ENCODE measurements at places on chromosomes 1 and 21.

DNA sequence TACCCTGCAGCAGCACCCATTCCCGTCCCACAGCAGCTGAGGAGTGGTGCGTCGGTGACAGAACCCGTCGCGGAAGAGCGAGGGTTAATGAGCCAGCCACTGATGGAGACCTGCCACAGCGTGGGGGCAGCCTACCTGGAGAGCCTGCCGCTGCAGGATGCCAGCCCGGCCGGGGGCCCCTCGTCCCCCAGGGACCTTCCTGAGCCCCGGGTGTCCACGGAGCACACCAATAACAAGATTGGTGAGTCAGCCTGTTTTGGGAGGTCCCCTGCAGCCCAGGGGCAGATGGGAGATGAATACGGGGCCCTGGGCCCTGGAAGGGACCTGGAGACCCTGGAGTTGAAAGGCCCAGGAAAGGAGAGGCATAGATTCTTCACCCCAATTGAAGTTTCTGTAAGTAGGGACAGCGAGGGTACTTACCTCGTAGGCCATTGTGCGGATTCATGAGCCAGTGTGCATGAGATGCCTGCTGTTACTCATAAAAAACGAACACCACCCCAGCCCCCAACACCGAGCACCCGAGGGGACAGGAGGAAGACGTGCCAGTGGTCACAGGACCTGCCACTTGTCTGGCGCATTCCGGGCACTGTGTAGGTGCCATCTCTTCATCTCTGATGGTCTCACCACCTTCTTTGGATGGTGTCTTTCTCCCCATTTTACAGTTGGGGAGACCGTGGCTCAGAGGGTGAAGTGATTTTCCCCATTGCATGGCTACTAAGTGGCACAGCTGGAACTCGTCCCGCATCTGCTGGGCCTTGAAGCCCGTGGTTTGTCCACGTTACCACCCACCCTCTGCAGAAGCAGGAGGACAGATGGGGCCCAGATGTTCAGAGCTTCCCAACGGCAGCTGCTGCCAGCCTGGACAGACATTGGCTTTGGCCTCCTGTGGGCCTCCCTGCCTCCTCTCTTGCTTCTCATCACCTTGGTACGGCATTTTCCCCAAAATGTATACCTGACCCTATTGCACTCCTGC, 28.3 kb upstream of the TNFRSF1B start:
- no peak for DNase-seq

DNA sequence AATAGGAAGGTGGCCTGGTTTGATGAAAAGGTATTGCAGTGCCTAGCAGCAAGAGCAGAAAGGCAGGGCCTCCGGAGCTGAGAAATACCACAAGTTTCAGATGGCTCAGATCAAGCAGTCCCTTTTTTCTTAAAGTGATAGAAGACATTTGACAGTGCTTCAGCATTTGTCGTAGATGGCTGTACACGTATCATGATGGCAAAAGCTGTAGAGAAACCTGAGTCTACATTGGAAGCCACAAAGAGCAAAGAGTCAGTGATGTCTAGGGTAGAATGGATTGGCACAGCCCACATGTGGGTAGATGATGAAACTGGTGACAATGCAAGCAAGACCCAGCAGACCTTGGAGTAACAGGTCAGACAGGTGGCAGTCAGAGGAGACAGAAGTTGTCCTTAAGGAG, 101.3 kb upstream of the ARTN start:
- DNase-seq: no peak

DNA sequence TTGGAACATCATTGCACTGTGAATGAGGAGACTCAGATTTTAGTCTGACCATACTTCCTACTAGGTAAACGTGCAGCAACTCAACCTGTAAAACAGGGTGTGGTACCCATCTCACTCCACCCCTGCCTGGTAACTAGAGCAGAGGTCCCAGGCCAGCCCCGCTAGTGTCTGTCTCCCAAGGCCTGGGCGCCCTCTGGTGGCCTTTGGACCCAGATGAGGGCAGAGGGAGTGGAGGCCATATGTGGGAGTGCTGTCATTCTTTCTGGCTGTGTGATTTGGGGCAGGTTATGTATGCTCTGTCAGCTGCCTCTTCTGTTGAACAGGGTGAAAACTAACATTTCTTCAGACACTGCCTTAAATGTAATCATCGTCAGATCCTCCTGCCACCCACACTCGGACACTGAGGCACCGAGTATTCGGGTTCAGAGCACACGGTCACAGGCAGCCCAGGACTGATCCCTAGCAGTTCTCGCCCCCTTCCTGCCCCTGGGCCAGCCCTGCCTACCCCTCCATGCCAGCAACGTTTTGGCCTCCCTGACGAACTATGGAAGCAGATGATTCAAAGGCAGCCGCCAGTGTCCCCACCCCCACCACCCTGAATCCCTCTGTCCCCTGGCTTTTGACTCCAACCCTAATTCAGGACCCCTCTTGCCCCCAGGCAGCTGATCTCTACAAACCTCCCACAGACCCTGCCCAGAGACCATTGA, 76.0 kb downstream of the CD247 start:
- peak; percentile 91 for DNase-seq

- no peak for DNase-seq
Observed at GRCh38 chr1:107829036-107829770, 135.8 kb downstream of the VAV3 start.

GRCh38 chr1:44678120-44678519, 3.6 kb downstream of the ARMH1 start:
- no peak for DNase-seq

- no peak for DNase-seq
Observed at GRCh38 chr1:230900984-230901383, 32.7 kb upstream of the C1orf198 start.

DNA sequence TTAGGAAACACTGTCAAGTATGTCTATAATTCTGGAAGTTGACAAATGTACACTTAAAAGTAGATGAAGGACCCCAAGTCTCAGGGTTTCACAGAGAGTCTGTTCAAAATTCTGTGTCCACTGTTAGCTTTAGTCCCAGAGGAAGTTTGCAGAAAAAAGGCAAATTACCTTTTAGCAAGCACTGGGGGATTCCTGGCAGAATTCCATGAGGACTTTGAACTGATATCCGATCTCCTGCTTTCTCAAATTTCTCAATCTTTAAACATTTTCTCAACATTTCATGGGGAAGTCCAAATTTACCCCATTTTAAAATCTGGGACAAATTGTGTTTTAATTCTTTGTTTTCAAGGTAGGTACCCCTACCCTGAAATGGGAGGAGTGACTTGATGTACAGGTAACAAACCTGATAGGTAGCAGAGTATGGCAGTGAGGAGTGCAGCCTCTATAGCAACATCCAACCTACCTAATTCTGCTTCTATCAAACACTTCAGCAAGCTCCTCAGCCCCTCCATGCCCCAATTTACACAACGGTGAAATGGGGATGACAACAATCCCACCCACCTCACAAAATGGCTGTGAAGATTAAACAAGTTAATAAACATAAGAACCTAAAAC, 344.9 kb downstream of the OMA1 start:
- no peak for DNase-seq

GRCh38 chr1:235998812-235999211, 66.1 kb downstream of the NID1 start:
- no peak for DNase-seq

- no peak for DNase-seq
Observed at GRCh38 chr1:59276439-59276851, 20.4 kb upstream of the FGGY start.

DNA sequence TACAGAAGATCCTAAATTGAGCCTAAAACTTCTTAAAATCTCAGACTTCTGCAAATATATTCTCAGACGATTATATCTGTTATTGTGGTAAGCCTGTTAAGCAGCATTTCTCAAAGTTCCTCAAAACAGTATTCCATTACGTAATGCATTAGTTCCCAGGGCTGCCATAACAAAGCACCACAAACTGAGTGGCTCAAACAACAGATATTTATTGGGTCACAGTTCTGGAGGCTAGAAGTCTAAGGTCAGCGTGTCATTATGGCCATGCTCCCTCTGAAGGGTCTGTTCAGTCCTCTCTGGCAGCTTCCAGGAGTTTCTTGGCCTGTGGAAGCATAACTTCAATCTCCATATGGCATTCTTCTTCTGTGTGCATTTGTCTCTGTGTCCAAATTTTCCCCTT, 103.5 kb upstream of the ST6GALNAC5 start:
- DNase-seq: no peak

GRCh38 chr1:218459878-218460711, 115.0 kb downstream of the TGFB2 start:
- peak; percentile 83 for DNase-seq

- no peak for DNase-seq
Observed at GRCh38 chr1:242055749-242056320, 56.9 kb upstream of the MAP1LC3C start.

DNA sequence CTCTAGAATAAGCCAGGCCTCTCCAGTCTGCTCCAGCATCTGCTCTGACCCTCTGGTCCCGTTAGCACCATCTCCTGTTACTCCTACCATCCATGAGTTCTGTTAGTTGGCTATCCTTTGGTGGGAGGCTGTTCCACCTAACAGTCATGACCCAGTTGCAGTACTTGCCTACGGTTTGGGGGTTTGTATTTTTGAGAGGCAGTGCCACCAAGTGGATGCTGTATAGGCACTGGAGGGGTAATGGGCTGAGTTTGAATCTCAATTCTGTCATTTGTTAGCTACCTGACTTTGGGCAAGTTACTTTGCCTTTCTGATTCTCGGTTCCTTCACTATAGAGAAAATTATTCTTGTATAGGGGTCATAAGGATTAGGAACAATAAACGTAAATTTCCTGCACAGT, 12.1 kb upstream of the C8B start:
- DNase-seq: no peak

DNA sequence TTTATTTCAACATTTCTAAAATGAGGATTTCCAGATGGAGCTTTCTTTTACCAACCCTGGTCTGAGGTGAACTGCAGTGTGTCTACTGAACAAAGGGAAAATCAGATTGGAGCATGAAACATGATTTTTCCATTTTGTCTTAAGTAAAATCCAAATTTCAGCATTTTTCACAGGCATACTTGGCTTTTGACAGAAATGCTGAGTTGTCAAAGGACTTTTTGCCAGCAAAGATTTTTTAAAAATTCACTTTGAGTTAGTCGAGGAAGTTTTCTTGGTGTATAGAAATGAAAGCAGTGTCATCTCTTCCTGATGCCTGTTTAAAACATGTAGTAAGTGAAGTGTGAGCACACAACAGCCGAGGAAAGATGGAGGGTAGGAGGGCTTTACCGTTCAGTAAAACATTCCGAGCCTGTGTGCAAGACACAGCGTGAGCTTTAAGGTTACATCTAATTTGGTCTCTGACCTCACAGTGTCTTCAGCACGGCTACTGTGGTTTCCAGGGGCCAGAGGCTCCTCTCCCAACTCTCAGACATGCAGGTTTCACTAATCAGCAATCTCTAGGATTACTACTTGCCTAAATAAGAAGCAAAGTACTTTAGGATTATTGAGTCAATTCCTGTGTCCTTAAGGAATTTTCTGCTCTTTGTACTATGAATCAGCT, 45.9 kb downstream of the SAMD13 start:
- DNase-seq: no peak

- DNase-seq: no peak
Observed at GRCh38 chr1:241810769-241811405, 37.1 kb upstream of the EXO1 start.

All from ELF-1 (cell line).